ENCODE measurements at places on chromosomes 5 and 9.

DNA sequence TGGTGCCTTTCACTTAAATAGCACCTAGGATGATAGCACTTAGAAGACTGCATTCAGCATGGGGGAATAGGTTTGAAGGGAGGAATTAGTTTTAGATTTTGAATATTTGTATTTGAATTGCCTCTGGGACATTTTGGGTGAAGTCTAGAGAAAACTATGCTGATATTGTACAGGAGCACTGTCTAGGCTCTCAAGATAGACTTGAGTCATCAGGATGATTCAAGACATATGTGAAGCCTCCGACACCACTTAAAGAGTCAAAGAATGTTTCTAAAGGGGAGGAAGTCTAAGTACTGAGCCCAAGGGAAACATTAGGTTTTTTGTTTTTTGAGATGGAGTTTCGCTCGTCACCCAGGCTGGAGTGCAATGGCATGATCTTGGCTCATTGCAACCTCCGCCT, 63.9 kb upstream of the CCDC180 start:
- no peak for DNase-seq

GRCh38 chr9:32468740-32469139, 57.3 kb downstream of the RIGI start:
- no peak for DNase-seq

DNA sequence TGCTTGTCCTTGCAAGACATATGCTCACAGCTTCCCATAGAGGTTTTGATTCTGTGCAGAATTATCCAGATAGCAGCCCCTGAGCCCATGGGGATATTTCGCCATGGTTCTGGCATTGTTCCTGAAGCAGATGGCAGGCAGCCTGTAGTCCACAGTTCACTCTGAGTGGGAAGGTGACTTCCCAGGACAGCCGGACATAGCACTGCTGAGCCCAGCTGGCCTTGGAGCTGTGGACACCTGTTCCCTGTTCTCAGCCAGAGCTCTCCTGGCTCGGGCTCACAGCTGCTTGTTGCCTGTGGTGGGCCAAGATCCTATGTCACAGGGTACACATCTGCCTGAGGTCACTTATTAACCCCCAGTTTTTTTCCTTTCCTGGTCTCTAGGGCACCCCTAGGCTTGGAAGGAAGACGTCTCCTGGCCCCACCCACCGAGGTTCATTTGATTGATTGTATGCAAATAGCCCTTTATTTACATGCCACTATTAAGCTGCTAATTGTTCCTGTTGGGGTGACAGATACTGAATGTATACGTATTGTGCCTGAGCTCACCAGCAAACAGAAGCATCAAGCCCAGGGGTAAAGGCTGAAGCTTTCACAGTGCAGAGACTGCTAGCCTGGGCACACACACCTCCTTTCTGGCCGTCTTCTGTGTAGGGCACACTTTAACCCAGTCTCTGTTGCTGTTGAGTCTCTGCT, 96.6 kb upstream of the DMRT1 start:
- no peak for DNase-seq

GRCh38 chr5:135253601-135254178, 145.3 kb downstream of the MACROH2A1 start:
- peak; percentile 15 for DNase-seq

DNA sequence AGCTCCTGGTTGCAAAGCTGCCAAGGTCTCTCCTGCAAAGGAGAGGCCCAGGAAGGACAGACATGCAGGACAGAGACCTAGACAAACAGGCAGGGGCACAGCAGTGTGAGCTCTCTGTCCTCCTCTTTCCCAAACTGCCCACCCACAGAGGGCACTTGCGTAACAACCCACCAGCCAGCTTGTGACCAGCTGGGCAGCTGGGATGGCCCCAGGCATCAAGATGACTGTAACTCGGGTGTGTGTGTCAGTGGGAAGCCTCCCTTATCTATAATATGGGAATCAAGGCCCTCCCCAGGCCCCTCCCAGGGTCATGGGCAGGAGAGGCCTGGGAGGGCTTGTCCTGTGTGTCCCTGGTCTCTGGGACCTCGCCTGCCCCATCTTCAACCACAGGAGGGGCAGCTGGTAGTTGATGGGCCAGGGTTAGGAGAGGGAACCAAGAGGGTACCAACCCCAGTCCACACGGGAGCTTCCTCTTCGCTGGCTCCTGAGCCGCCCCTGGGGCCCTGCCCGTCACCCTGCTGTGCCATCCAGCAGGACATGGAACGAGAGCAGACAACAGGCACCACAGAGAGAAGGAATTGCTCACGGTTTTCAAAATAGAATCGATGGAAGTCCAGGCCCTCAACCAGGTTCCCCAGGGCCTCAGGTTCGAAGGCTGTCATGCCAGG, 37.9 kb downstream of the SLC6A7 start:
- no peak for DNase-seq

DNA sequence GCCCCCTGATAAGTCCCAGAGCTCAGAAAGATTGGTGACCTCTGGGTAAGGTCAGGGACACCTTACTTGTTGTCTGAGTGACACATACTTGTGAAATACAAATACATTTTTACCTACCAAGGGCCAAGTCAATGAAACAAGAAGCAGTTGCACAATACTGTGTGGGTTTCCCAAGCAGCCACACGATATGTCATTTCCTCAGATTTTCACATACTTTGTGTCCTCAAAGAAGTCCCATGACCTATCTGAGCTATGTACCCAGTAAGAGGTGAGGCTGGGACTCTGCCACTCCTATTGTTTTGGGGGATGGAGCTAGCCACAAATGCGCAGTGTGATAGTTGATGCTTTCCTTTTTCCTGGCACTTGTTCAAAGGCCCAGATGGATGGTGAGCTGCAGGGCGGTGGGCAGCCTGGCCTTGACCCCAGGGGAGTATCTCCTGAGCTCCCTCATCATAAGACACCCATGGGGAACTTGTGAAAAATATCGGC, 4.8 kb upstream of the SLC25A51 start:
- peak; percentile 32 for DNase-seq

- DNase-seq, result no peak
Measured at GRCh38 chr5:13985731-13986418, 41.4 kb upstream of the DNAH5 start.

GRCh38 chr9:36862206-36863145, 171.6 kb downstream of the PAX5 start:
- DNase-seq, result no peak

DNA sequence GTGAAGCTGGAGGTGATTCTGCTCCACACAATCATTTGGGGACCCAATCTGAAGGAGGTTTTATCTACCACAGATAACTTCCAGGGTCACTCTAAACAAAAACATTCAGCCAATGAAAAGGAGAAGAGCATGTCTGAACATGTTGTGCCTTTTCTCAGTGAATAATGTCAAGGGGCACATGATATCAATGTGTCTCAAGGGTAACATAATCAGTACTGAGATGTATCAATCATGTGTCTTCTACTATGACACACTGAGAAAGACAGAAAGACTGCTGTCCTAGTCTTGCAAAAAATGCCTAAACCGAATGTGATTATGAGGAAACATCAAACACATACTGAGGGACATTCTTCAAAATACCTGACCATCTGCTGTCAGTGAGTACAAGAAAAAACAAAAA, 25.4 kb upstream of the RASA1 start:
- no peak for DNase-seq

DNA sequence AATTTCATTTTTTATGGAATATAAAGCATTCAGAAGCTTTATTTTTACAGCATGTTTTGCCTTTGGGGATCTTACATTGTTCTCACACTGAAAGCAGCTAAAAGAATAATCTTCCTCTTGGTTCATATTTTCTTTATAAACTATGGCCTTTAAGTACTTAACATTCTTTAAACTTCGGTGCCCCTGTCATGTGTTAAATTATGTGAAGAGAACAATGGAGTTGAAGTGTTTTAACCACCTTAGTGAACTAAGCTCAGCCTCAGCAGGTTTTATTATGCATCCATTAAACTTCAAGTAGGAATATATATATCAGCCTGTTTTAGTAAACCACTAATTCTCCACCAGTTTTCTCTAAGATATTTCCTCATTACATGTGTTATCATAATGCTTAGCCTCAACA, 371.4 kb upstream of the CDH18 start:
- no peak for DNase-seq

DNA sequence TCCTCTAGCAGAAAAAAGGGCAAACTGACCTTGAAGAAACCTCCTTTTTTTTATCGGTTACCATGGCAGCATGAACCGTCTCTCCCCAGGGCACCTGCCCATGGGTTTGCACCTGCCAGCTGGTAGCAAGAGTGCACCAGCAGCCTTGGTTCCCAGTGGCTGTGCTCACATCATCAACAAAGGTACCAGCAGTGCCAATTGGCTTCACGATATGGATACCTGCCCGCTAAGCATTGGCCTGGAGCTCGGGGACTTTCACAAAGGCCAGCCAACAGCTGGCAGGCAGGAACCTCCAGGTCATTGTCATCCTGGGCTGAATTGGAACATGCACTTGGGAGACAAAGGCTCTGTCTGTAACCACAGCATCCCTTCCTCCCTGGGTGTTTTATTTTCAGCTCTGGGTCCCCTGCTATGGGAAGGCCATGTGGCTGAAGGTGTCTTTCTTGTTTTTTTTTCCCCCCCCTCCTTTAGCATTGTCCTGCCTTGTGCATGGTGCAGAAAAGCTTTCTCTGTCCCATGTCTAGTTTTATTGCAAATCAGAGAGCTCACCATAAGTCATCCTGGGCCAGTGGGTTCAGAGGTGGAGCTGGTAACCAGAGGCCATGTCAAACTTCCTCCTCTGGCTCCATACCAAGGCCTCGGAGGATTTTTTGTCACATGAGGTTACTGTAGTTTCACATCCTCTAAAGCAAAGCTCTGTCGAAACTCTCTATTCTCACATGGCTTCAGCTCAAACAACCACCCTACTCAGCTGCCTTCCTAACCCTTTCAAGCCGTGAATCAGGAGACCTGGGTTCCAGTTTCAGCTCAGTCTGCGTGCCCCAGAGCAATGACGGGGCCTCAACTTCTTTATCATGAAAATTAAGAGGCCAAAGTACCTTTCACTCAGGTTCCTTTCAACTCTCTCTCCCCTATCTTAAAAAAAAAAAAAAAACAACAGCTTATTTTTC, 145.5 kb upstream of the MAP3K1 start:
- peak; percentile 69 for DNase-seq

DNA sequence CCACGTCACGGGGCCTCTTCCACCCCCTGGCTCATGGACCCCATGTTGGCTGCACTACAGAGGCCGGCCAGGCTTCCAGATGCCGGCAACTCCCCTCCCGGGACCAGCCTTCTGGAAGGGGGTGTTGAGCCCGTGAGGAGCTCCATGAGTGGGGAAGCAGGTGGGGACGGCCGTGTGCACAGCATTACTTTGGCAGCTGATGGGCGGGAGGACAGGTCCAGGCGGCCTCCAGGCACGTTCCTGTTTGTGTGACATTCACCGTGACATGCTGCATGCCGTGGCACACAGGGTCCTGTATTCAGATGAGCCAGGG, 29.1 kb upstream of the ABO start:
- peak; percentile 40 for DNase-seq

DNA sequence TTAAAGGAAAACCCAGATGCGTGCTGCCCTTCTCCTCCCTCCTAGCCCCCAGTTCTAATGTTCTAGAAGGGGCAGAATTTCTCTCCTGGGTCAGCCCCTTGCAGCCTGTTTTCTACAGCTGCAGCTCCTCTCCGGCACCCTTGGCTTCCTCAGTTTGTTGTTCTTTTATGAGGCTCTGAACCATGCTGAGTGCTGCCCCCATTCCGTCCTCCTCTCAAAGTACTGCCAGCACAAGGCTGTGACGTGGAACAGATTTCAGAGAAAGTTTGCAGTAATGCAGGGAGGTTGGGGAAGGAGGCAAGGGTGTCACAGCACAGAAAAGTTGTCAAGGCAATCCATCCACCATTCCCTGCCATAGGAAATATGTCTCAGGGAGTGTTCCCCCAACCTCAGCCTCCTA, 63.3 kb downstream of the RGS3 start:
- no peak for DNase-seq

- no peak for DNase-seq
Measured at GRCh38 chr9:87760529-87760928, 34.6 kb downstream of the CTSL start.

DNA sequence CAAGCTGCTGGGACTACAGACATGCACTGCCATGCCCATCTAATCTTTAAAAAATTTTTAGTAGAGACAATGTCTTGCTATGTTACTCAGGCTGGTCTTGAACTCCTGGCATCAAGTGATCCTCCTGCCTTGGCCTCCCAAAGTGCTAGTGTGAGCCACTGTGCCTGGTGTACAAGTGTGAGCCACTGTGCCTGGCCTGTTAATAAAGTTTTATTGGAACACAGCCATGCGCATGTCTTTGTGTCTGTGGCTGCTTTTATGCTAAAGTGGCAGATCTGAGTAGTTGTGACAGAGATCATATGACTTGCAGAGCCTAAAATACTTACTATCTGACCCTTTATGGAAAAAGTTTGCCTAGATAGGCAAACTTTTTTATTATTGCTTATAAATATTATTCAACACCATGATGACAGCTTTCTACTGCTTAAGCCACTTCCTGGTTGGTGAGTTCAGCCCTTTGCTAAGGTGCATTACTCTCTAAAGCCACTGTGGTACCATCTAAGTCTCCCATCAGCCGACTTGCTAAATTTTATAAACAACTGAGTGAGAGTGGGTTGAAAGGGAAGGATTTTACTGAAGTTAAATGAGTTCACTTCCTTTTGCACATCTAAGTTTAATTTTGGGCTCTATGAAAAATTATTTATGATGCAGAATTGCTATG, 133.5 kb downstream of the RASGRF2 start:
- no peak for DNase-seq

DNA sequence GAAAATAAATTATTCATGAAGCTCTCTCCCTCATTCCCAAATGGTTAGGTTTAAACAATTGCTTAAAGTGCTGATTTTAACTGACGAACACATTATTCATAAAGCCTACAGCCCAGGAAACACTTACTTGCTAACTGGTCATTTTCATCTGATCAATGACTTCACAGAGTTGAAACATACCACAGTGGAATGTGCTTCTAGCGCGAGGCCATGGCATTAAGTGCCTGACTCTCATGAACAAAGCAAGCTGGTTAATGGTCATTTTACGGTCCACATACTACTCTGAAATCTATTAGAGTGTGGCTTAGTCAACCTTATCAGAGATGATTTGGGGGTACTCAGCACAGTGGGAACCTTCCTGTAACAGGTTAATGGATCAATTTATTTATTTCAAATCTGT, 114.6 kb downstream of the MED27 start:
- no peak for DNase-seq

DNA sequence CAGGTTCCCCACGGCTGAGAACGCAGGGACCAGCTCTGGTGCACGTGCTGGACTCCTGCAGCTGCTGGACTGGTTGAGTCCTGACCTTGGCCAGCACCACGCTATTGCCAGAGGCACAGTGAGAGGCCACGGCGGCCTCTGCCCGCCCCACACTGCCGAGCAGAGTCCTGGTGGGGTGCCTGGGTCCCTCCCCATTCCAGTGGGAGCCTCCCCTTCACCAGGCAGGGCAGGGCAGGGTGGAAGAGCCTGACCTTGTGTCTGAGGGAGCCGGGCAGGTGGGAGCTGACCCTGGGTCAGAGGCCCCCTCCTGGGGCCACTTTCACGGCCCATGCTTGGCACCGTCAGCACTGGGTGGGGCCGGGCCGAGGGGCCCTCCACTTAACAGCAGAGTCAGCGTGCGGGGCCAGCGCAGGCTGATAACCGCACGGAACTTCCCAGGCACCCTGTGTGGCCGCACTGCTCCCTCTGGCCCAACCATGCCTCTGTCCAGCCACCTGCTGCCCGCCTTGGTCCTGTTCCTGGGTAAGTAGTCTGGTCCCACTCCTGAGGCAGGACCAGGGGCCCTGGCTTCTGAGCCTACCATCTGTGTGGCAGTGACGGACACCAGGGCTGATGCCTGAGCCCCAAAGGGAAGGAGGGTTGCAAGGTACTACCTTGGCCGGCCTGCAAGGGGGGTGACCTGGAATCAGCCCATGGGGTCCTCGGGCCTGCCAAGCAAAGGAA, at the start of gene MAMDC4:
TSS of gene MAMDC4 (plus strand) at position 406 of the 723 bp plus-strand sequence. CDS start at position 477, 71 bp downstream.
- no peak for DNase-seq

GRCh38 chr5:143890487-143890886, 78.5 kb downstream of the HMHB1 start:
- DNase-seq, result no peak

Measured in activated CD8-positive, alpha-beta memory T cell treated with anti-CD3 and anti-CD28 coated beads for 24 hours (primary cell).